ENCODE measurements at places on chromosomes 4 and X.

GRCh38 chr4:75630937-75631329 lies 605 bp upstream of the CDKL2 start:
- no peaks in the 10 kb centered on the region for H3K27me3 ChIP-seq
- no peak overlapping the region for H3K27ac ChIP-seq
- no peaks in the 10 kb centered on the region for H3K36me3 ChIP-seq
- DNase-seq = no peak
- H3K4me1 ChIP-seq = peaks cover 8% of the 10 kb centered on the region

DNA sequence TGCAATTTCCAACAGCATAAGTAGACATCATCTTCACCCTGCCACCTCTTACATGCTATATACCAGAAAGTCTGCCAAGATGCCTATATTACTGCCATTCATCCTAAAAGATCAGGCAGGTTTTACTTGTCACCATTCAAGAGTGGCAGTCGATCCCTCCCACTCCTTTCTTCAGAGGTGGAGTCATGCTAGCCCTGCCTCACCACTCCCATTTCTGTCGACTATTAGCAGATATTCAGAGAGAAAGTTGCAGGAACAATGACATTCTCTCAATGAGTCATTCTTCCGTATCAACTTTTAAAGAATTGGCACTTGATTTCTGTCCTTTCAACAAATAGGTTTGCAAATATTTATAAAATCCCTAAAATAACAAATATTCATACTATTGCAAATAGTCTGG lies 1060.1 kb downstream of the ADGRL3 start:
- H3K36me3 ChIP-seq = no peaks in the 10 kb centered on the region
- H3K4me1 ChIP-seq = no peaks in the 10 kb centered on the region
- H3K27me3 ChIP-seq = no peaks in the 10 kb centered on the region
- DNase-seq = no peak

DNA sequence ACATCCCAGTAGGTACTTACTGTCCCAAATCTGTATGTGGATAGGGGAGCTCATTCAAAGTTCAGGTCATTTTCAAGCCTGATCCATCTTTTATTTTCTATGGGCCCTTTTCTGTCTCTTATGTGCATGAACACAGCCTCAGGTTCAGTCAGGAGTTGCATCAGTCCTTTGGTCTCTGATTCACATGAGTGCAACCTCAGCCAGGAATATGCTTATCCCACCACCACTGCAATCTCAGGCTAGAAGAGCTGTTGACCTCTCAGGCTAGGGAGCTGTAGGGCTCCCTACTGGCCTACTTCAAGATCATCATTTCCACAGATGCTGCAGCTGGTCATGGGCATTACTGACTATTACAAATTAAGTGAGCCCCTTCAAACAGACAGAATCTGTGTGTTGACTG lies 27.2 kb downstream of the AASDH start:
- no peak for DNase-seq
- H3K36me3 ChIP-seq = 0 out of 2 replicates have a peak, but pooled peaks cover 2% of the 10 kb centered on the region
- no peaks in the 10 kb centered on the region for H3K27me3 ChIP-seq
- H3K4me3 ChIP-seq = no peak overlapping the region

DNA sequence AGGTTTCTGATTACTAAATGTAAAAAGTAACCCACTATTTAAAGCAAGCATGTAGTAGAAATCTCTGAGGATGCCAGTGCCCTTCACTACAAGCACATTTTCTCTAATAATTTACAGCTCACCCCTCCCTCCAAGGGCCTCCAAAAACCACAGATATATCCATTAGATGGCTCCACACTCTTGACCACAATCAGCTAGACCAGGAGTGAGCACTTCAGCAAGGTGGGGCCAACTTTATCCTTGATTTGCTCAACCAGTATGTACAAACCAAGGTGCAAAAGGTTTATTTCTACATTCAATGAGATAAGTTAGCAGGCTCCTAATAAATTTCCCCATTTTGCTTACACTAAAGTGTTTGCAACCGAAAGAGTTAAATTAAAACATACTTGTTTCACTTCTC lies 35.8 kb downstream of the RFC1 start:
- no peaks in the 10 kb centered on the region for H3K27me3 ChIP-seq
- peaks cover 32% of the 10 kb centered on the region for H3K36me3 ChIP-seq
- H3K4me3 ChIP-seq = no peak overlapping the region
- H3K27ac ChIP-seq = no peak overlapping the region

DNA sequence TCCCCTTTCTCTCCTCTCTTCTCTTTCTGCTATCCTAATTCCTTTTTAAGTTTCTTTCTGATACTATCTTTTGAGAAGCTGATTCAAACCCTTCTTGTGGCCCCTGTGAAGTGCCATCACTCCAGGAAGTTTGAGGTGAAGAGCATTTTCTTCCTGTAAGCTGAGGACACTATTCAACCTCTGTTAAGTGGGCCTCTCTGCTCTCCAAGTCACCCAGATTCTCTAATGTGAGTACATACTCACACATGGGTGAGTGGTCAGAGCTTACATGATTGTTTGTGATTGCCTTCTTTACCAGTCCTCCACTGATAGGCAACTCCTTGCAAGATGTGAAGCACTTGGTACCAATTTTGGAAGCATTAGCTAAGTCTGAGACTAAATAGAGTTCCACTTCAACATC lies 18.4 kb upstream of the SMIM10L2A start:
- H3K27ac ChIP-seq = no peak overlapping the region
- H3K4me3 ChIP-seq = no peak overlapping the region
- H3K36me3 ChIP-seq = no peaks in the 10 kb centered on the region
- H3K27me3 ChIP-seq = no peaks in the 10 kb centered on the region
- H3K4me1 ChIP-seq = no peaks in the 10 kb centered on the region

DNA sequence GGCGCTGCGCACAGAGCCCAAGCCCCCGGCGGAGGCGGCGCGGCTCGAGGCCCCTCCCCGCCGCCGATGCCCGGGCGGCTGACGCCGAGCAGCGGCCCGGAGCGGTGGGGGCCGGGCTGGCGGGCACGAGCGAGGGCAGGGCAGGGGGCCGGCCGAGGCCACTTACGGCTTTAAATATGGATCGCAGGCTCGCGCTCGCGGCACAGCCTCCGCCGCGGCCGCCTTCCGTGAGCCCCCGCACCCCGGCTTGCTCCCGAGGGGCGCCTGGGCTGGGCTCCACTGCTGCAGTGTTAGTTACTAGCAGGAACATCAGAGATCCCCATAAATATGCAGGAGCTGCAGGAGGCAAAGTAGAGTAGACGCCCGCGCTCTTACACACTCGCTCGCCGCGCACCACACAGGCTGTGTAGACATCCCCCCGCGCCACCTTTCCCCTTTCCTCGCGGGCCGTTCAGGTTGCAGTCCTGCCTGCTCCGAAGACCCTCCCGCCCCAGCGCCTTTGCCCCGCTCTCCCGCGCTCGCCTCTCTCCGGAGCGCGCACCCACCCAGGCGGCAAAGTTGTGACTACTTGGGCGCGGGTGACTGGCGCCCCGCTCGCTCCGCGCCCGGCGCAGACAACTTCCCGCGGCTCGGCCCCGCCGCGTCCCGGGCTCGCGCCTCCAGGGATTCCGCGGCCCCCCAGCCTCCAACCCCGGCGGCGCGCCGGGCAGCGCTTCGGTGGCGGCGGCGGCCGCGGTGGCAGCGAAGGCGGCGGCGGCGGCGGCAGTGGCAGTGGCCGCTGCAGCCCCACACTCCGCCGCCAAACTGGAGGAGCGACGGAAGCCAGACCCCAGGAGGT lies 152.0 kb upstream of the SLC4A4 start:
- no peaks in the 10 kb centered on the region for H3K4me1 ChIP-seq
- H3K27me3 ChIP-seq = peaks cover 54% of the 10 kb centered on the region
- no peak overlapping the region for H3K27ac ChIP-seq
- DNase-seq = no peak
- H3K36me3 ChIP-seq = no peaks in the 10 kb centered on the region
- peak overlapping the region; percentile 41 for H3K4me3 ChIP-seq

- H3K27ac ChIP-seq = peak overlapping the region; percentile 83
- H3K4me1 ChIP-seq = no peaks in the 10 kb centered on the region
- peak overlapping the region; percentile 50 for H3K4me3 ChIP-seq
- no peaks in the 10 kb centered on the region for H3K27me3 ChIP-seq
- H3K36me3 ChIP-seq = peaks cover 14% of the 10 kb centered on the region
These were observed 725 bp downstream of the SMC1A start for GRCh38 chrX:53421772-53422085.

DNA sequence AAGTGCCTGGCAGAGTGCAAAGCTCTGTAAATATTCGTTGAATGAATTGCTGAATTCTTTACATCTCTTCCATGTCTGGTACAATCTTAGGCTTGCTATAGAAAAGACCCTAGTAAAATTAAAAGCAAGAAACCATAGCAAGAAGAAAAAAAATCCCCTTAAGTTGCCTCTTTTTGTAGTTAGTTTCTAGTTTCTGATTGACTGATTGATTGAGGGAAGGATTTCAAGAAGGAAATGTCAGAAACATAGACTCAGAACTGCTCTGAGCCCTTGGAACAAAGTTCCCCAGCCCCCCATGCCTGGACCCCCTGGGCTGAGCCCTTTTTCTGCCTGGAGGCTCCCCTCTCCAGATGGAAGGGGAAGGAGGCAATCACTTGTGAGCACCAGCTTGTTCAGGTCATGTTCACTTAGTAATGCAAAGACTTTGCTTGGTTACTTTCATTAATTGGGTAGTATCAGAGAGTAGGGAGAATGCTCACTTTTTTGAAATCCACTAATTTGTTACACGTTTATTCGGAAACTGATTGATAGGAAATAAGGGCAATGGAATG lies 35.6 kb downstream of the DAPP1 start:
- H3K4me1 ChIP-seq = no peaks in the 10 kb centered on the region
- H3K36me3 ChIP-seq = peaks cover 21% of the 10 kb centered on the region
- no peaks in the 10 kb centered on the region for H3K27me3 ChIP-seq
- no peak overlapping the region for H3K27ac ChIP-seq
- no peak for DNase-seq

GRCh38 chr4:112731715-112732114 lies 94.8 kb downstream of the LARP7 start:
- H3K27ac ChIP-seq = no peak overlapping the region
- H3K36me3 ChIP-seq = no peaks in the 10 kb centered on the region

DNA sequence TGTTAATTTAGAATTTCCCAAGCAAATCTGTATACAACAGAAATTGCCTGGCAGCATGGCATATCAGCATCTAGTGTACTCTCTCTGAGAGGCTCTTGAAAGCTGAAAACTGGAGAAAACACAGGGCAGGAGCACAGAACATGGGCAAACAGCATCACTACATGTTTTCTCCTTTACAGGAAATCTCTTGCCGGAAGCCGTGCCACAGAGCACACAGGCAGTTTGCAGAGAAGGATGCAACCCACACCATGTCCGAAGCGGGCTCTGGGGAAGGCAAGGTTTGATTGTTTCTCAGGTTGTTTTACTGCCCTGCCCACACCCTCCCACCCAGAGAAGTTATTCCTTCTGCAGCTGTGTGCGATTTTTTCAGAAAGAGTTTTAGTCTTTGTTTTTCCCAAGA lies 41.1 kb upstream of the FAM9C start:
- no peaks in the 10 kb centered on the region for H3K27me3 ChIP-seq
- H3K27ac ChIP-seq = no peak overlapping the region
- H3K36me3 ChIP-seq = no peaks in the 10 kb centered on the region
- H3K4me3 ChIP-seq = no peak overlapping the region
- no peak for DNase-seq

GRCh38 chr4:157005831-157006230 lies 34.2 kb upstream of the PDGFC start:
- H3K36me3 ChIP-seq = no peaks in the 10 kb centered on the region
- DNase-seq = no peak
- H3K27me3 ChIP-seq = no peaks in the 10 kb centered on the region
- H3K4me3 ChIP-seq = no peak overlapping the region
- peak overlapping the region; percentile 85 for H3K27ac ChIP-seq

- peaks cover 30% of the 10 kb centered on the region for H3K4me1 ChIP-seq
- H3K27ac ChIP-seq = peak overlapping the region; percentile 97
- H3K27me3 ChIP-seq = no peaks in the 10 kb centered on the region
- DNase-seq = no peak
- H3K36me3 ChIP-seq = no peaks in the 10 kb centered on the region
- no peak overlapping the region for H3K4me3 ChIP-seq
These were observed 14.9 kb upstream of the PORCN start for GRCh38 chrX:48493890-48494364.

GRCh38 chrX:85107407-85107806 lies 103.7 kb downstream of the APOOL start:
- no peaks in the 10 kb centered on the region for H3K36me3 ChIP-seq
- no peaks in the 10 kb centered on the region for H3K27me3 ChIP-seq
- no peak overlapping the region for H3K4me3 ChIP-seq
- no peak for DNase-seq
- no peaks in the 10 kb centered on the region for H3K4me1 ChIP-seq
- no peak overlapping the region for H3K27ac ChIP-seq

DNA sequence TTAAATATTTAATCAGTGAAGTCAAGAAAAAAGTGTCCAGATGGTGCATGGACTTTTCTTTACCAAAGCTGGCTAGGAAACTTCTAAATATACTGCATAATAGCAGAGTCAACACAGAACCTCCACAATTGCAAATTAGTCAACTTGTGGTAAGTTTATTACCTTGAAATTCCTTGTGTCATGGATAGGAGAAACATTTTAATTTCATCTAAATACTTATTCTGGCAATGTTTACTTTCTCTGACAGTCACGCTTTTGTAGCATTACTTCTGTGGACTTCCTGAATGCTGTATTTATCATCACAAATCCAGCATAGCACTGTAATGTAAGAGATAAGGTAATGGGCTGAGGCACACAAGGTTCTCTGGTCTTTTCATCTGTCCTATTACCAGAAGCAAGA lies 2266.1 kb downstream of the PCDH7 start:
- H3K27me3 ChIP-seq = no peaks in the 10 kb centered on the region
- H3K4me3 ChIP-seq = no peak overlapping the region
- no peak for DNase-seq
- no peak overlapping the region for H3K27ac ChIP-seq
- H3K4me1 ChIP-seq = no peaks in the 10 kb centered on the region
- H3K36me3 ChIP-seq = no peaks in the 10 kb centered on the region

DNA sequence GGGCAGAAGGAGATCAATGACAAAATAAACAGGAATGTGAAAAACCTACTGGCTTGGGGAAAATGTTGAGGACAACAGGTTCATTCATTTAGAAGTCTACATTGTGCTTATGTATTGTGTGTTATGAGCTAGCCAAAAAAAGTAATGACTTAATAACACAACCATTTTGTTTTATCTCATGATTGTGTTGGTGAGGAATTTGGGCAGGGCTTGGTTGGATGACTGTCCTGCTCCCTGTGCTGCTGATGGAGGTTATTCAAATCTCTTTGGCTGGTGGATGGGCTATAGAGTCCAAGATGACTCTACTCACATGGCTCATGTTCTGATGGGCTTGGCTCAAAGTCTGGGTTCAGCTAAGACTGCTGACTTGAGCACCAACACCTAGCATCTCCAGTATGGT lies 116.3 kb downstream of the HS3ST1 start:
- no peak for DNase-seq
- H3K27ac ChIP-seq = no peak overlapping the region
- H3K4me1 ChIP-seq = no peaks in the 10 kb centered on the region
- no peaks in the 10 kb centered on the region for H3K36me3 ChIP-seq
- H3K4me3 ChIP-seq = no peak overlapping the region

DNA sequence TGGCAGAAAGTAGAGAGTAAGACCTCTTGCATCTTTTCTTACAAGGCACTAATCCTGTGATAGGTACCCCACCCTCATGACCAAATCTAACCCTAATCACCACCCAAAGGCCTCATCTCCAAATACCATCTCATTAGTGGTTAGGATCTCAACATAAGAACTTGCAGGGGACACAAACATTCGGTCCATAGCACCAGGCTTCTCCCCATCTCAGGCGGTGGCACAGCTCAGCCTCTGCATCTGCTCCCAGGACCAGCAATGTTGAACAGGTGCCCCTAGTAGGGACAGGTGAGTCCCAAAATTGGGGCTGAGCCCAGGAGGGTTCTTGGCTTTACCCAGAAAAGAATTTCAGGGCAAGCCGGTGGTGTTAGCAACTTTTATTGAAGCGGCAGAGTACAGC lies 8.4 kb upstream of the MRFAP1 start:
- peaks cover 13% of the 10 kb centered on the region for H3K4me1 ChIP-seq
- no peaks in the 10 kb centered on the region for H3K36me3 ChIP-seq
- no peak for DNase-seq
- no peak overlapping the region for H3K4me3 ChIP-seq
- H3K27me3 ChIP-seq = no peaks in the 10 kb centered on the region
